ENCODE measurements at places on chromosomes 13 and 19.
A peak's percentile ranks its signal among the peaks of the same experiment; 100 is the strongest.

DNA sequence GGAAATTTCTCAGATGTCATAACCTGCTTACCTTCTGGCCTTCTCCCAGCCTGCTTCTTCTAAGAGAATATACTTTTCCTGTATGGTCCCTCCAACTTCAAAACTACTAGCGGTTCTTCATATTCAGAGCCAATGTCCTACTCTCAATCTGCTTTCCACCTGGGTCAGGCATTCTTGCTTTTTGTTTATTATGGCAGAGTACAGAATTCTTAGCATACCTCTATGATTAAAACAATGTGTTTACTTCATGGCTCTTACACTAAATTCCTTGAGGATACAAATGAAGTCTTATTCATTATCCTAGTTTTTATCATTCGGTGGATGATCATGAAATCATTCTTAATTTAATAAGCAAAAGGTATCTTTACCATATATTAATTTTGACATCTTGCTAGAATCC, 484.2 kb upstream of the SLITRK1 start:
- DNase-seq: no peak

GRCh38 chr19:51921949-51922348, 5.3 kb upstream of the ZNF613 start:
- no peak for DNase-seq

DNA sequence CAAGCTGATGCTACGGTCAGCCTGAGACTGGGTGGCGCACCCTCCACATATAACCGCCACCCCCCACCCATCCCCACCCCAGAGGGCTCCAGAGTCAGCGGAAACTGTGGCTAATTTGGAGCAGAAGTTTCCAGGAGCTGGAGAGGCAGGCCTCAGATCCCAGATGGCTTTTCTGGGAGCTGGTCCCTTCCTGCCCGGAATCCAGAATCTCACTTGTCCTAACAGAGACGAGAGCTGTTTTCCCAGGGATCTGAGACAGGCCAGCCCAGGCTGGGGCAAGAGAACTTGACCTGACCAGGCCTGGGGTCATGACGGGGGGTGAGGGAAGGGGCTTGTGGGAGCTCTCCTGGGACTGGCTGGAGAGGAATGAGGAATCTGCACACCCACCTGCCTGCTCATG, 6.5 kb downstream of the EPHX3 start:
- DNase-seq: no peak

- no peak for DNase-seq
These were observed at the start of gene KLK10 for GRCh38 chr19:51019544-51019925. TSS of gene KLK10 (minus strand) at chr19:51019709. CDS start at chr19:51019130, 579 bp downstream.

DNA sequence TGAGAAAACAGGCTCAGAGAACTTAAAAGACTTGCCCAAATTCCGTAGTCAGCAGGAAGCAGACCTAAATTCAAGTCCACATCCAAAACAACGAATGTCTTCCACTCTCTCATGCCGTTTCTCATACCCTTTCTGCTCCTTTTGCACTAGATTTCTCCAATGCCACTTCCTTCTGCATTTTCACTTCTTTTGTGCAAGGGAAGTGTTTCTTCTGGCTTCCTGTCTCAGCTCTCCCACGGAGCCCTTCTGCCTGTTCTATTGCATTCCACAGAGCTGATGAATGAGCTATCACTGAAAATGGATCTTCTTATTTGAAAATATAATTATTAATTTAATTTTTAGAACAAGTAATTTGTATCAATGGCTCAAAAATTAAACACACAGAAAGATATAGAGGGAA, 56.1 kb upstream of the STK24 start:
- no peak for DNase-seq

DNA sequence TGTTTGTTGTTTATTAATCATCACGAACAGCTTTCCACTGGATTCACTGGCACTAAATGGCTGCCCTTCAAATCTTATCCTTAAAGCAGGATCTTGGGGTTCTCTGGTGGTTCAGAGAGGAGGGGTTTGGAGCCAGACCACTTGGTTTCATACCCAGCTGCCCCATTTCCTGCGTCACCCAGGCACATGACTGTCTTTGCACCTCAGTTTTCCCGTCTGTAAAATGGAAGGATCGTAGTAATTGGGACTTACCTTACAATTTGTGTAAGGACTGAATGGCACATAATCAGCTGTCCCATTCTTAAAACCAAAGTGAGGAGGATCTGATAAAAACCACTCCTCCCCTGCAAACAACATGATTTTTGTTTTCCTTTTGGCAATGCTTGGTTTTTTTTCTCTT, 318.3 kb downstream of the ZNF536 start:
- DNase-seq: no peak

- no peak for DNase-seq
These were observed 100.6 kb upstream of the FRY start for GRCh38 chr13:31930901-31931522.

DNA sequence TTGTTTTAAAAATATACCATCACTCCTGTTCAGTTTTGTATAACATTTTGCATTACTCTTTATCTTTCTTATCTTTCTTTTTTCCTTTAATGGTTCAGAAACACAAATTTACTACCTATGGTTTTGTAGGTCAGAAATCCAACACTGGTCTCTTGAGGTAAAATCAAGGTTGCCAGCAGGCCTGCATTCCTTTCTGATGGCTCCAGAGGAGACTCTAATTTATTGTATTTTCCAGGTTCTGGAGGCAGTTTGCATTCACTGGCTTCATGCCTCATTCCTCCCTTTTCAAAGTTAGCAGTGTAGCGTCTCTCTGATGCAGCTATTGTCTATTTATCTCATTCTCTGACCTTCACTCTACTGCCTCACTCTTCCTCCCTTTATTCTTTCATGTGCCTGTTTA, 767.4 kb downstream of the SLITRK6 start:
- no peak for DNase-seq

GRCh38 chr13:36395280-36395679, 37.0 kb upstream of the CCNA1 start:
- no peak for DNase-seq

DNA sequence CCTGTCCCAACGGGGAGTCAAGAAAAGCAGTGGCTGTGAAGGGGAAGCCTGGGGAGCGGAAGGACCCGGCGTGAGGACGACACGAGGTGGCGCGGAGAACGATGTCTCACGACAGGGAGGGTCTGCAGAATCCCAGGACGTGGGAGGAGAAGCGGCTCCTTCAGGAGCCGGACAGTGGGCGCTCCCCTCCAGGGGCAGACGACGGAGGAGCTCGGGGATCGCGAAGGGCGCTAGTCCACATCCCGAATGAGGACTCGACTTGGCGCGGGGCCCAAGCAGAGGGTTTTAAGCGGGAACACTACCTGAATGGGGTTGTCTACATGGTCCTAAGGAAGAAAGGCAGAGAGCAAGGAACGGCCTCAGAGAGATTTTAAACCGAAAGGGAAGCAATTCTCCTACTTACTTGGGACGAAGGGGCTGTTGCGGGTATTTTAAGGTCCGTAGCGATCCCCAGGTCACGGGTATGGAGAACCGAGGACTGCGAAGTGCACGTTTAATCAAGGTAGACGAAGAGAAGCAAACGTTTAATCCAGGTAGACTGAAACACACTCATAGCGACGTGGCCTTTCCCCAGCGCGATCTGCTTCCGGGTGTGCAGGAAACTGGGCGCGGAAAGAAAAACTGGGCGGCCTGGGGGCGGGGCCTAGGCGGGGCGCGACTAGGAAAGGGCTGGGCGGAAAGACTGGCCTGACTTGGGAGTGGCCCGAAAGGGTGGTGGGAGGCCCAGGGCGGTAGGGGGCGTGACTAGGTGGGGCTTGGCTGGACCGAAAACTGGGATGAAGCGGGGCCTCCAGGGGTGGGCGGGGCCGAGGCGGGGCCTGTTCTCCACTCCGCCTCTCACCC, at the start of gene ZNF841:
ZNF841 (minus strand) TSS at position 594 of the 843 bp plus-strand sequence. CDS start 10,964 bp downstream, outside the sequence.
- DNase-seq: peak; percentile 92

GRCh38 chr19:46180701-46181387, 32.8 kb downstream of the IGFL2 start:
- DNase-seq: no peak

DNA sequence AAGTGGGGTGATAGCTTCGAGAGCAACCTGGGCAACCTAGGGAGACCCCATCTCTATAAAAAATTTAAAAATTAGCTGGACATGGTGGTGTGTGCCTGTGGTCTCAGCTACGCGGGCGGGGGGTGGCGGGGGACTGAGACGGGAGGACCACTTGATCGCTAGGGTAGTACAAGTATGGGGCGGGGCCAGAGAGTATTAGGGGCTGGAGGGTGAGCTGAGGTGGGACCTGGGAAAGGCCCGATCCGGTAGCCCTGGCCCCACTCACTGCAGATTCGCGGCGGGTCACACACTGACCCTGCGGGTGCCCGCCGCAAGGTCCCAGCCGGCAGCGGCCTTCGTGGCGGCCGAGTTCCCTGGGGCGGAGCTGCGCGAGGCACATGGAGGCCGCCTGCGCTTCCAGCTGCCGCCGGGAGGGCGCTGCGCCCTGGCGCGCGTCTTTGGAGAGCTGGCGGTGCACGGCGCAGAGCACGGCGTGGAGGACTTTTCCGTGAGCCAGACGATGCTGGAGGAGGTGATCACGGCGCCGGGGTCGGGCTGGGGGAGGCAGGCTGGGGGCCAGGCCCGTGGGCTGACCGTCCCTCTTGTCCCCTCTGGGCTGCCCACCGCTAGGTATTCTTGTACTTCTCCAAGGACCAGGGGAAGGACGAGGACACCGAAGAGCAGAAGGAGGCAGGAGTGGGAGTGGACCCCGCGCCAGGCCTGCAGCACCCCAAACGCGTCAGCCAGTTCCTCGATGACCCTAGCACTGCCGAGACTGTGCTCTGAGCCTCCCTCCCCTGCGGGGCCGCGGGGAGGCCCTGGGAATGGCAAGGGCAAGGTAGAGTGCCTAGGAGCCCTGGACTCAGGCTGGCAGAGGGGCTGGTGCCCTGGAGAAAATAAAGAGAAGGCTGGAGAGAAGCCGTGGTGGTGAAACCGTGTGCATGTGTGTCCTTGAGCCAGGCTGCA, 2.0 kb upstream of the ARHGAP45 start:
- DNase-seq: no peak

DNA sequence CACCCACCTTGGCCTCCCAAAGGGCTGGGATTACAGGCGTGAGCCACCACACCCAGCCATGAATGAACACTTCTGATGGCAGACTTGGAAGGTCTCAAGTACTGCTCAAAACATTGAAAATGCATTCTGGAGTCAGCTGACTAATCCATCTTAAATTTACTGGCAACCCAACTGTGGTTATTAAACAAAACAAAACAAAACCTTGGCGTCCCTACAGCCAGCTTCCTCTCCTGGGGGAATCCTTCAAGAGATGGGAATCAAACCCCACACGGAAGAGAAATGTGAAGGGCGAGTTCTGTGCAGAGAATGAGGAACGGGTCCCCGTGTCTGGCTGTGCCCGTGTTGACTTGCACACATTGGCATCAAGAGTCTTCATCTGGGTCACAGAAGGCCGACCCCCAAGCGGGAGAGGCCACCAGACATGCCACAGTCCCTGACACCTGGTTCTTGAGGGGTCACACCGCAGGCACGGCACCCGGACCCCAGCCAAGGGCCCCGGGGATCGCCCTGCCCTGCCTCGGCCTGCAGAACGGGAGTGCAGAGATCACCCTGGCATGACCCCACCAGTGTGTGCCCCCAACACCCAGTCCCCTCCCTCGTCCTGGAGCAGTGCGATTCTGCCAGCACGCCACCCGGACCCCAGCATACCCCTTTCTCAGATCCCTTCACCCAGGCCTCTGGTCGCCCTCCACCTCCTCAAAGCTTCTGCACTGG, 3.2 kb downstream of the MAP2K2 start:
- DNase-seq: no peak

DNA sequence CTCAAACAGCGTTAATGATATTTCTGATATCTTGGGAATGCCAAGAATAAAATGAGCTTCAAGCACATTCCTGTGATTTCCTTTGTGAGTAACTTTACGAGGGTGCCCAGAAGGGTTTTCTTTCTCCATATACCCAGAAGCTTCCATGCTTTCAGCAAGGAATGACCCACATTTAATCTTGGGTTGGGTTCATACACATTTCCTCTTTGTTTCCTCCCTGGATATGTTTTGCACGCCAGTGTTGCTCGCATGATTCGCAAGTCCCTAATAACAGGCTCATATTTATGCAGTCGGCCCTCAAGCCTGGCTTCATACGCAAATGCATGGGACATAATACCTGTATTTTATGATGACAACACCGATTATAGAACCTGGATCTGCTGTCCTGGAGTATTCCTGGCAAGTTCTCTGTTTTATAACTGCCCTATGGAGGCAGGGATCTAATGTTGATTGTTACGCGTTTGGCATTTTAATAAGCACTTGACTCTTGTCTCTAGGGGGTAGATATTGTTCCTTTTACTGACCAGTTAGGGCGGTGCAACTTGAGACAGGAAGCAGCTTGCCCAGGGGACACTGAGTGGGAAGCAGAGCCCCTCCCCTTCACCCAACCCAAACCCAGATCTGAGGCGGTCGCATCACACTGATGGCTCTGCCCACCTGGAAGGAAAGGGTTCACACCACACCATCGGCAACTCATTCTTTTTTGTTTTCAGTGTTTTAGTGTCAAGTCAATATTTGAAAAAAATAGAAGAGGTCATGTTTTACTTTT, 220.4 kb upstream of the SOX1 start:
- peak; percentile 65 for DNase-seq

DNA sequence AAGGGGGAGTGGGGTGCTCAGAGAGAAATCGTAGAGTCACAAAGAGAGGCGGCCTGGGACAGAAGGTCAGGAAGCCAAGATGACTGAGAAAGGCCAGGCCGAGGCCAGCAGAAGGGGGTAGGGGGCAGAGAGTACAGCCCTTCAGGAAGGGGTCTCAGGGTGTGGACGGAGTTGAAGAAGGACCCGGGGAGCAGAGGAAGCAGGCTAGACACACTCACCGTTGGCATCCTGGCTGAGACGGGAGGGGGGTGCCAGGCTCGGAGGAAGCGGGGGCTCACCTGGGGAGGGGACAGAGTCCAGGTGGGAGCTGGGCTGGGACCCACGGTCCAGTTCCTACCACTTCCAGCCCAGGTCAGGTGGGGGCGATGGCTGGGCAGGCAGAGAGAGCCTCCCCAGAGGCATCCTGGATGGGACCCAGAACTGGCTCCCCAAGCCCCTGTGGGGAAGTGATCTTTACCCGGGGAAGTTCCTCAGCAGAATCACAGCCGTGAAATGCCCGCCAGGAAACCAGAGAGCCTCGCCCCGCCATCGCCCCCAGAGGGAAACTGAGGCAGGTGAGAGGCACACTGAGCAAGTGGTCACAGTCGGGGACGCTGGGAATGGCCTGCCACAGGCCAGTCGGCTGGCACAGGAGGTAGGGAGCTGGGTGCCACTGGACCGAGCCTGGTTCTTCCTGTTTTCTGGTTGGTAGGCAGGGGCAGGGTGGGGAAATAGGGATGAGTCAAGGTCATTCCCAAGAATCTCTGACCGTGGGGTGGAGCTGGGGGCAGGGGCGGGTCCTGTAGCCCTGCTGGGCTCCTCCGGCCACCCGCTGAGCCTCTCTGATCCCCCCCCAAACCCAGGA, 1.4 kb downstream of the MATK start:
- DNase-seq: no peak

DNA sequence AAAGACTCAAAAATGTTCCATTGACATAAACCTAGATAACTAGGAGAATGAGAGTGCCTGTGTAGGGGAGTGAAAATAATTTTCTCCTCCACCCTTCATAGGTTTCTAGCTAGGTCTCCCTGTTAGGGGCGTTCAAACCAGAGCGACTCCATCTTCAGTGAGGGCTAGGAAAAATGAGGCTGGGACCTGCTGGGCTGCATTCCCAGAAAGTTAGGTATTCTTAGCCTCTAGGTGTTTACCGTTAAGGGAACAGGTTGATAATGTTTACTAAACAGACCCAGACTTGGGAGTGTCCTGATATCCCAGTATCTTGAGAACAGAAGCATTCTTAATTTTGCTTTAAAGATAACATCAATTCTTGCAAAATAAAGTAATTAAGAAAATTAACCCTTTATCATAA, 20.1 kb downstream of the PABPC3 start:
- DNase-seq: no peak

GRCh38 chr13:27131906-27132305, 39.7 kb downstream of the USP12 start:
- DNase-seq: no peak

Data from NCI-H2029 treated with DMSO at 0.1 percent for 48 hours (cell line).